ENCODE measurements at places on chromosomes 2 and 18. TPM values are rescaled to one million over a fixed set of nuclear protein-coding genes. Genes with fewer than 3 reads are reported as not detected.

DNA sequence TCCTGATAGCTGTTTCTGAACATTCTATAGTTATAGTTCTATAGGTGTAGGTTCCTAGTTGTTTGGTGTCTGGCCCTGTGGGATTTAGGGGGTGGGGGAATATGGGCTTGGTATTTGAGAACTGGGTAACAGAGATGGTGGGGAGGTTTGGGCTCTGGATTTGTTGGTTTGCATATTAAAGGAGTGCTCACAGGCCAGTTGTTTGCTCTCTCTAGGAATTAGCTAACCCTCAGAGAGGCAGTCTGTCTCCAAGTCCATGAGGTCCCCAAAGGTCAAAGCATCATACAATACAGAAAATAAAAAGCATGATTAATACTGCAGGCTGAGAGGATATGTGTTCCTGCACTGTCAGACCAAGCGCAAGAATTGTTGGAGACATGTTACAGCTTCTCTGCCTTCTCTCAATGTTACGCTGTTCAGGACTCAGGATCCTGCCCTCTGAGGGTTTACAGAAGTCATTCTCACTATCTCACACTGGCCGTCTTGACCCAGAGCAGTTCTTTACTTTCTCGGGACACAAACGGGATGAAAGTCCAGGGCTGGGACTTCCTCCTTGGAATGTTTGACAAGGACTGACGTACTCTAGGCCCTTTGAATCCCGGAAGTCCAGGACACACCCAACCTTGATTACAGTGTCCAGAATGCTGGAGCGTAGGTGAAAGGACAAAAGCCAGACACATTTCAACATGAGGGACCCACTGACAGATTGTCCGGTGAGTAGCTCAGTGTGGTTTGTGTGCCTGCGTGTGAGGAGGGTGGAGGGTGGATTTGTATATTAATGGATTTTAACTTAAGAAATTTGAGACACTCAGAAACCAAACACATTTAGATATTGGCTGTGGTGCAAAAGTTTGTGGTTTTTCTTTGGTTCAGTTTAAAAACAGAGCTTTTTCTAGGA, at the start of gene NOSTRIN:
Gene NOSTRIN, plus strand, starts transcription at position 677 of the 898 bp plus-strand sequence. Its CDS starts 10 bp downstream, at position 687.
- no peaks in the 10 kb centered on the region for H3K27me3 ChIP-seq
- H3K27ac ChIP-seq = peak within 1 kb of the TSS; percentile 73
- peaks cover 10% of the 10 kb centered on the region for H3K4me1 ChIP-seq

DNA sequence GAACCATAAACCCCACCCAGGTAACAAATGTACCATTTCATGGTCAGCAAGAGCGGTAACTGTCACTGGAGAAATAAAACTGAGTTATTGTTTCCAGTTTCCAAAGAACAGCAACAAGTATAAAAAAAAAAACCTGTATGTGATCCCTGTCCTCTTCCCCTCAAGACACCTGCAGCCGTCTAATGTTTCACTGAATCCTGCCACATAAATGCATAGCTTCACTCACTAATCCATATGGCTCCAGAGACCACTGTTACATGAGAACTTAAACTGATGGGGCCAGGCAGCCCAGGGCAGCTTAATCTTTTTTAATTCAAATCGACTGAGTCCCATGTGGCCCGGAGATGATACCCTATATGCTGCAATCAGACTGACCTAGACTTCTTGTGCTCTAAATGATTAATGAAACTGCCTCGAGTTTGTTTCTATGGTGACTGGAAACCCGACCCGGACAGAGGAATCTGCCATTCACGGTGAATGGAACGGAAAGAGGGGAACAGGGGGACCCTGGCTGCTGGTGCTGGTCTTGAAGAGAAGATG, 60.9 kb upstream of the SIX2 start:
- H3K4me1 ChIP-seq = no peaks in the 10 kb centered on the region
- no peak for DNase-seq
- no peaks in the 10 kb centered on the region for H3K36me3 ChIP-seq
- no peak overlapping the region for H3K27ac ChIP-seq
- no peaks in the 10 kb centered on the region for H3K27me3 ChIP-seq

- H3K4me3 ChIP-seq = no peak overlapping the region
- no peaks in the 10 kb centered on the region for H3K36me3 ChIP-seq
These were observed 36.3 kb upstream of the UGP2 start for GRCh38 chr2:63805412-63805811.

The TPGS2 gene
- total RNA-seq = 71.4 TPM

The TCF23 gene
- total RNA-seq = 0.20 TPM

The REG3A gene
- not detected for total RNA-seq

- DNase-seq = no peak
- peaks cover 2% of the 10 kb centered on the region for H3K4me1 ChIP-seq
- no peaks in the 10 kb centered on the region for H3K36me3 ChIP-seq
- no peaks in the 10 kb centered on the region for H3K27me3 ChIP-seq
- H3K4me3 ChIP-seq = no peak overlapping the region
- no peak overlapping the region for H3K27ac ChIP-seq
These were observed 51.0 kb downstream of the SF3B1 start for GRCh38 chr2:197383825-197384224.

GRCh38 chr2:18684206-18685038, 95.1 kb upstream of the NT5C1B start:
- no peak overlapping the region for H3K27ac ChIP-seq
- DNase-seq = no peak
- no peaks in the 10 kb centered on the region for H3K4me1 ChIP-seq
- H3K36me3 ChIP-seq = no peaks in the 10 kb centered on the region
- no peaks in the 10 kb centered on the region for H3K27me3 ChIP-seq

DNA sequence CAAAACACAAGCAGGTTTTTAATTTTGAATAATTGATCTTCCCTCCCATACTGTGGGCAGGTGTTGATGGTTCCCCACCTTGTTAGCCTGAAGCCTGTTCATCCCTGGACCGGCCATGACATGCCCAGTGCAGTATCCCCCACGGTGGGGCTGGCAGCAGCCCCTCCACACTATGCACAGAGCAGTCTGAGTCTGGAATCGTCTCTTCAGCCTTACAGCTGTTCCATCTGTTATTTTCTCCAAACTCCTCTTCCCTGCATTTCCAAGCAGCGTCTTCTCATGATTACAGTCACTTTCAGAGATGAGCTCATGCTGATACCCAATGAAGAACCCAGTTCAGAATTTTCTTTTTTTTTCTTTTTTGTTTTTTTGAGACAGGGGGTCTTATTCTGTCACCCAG, 68.2 kb downstream of the ADI1 start:
- H3K27ac ChIP-seq = no peak overlapping the region
- H3K4me1 ChIP-seq = no peaks in the 10 kb centered on the region
- no peak for DNase-seq
- H3K4me3 ChIP-seq = no peak overlapping the region
- H3K27me3 ChIP-seq = no peaks in the 10 kb centered on the region

The NOL4 gene
- total RNA-seq = not detected

DNA sequence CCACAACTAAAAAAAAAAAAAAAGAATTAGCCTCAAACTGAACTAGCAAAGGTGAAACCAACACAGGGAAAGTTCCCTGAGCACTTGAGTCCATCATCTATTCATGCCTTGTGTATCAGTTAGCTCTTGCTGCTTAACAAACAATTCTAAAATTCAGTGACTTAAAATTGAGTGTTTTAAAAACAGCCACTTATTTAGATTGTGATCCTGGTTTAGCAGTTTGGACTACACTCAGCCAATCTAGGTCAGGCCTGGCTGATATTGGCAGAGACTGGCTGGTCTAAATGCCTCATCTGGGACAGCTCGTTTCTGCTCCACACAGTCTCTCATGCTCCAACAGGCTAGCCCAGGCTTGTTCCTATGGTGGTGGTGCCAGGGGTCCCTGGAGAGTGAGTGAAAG, 247.9 kb downstream of the ATAD2B start:
- H3K27me3 ChIP-seq = no peaks in the 10 kb centered on the region
- DNase-seq = no peak
- no peak overlapping the region for H3K27ac ChIP-seq
- no peaks in the 10 kb centered on the region for H3K4me1 ChIP-seq
- H3K36me3 ChIP-seq = no peaks in the 10 kb centered on the region

DNA sequence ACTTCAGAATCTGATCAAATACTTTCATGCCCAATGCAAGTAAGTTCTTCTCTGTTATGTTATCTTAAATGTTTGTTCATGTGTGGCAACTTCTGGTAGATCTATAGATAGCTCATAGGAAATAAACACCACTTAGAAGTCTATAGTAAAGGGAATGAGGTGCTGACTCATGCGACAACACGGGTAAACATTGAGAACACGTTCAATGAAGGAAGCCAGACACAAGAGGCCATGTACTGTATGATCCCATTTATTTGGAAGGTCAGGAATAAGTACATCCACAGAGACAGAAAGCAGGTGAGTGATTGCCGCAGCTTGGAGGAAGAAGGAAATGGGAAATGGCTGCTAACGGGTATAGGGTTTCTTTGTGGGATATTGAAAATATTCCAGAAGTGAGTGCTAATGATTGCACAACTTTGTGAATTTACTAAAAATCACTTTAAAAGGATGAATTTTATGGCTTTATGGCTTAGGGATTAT, 95.4 kb downstream of the ITGB1BP1 start:
- no peak overlapping the region for H3K4me3 ChIP-seq
- H3K27ac ChIP-seq = no peak overlapping the region
- peaks cover 9% of the 10 kb centered on the region for H3K36me3 ChIP-seq
- no peak for DNase-seq

- peaks cover 18% of the 10 kb centered on the region for H3K4me1 ChIP-seq
- H3K36me3 ChIP-seq = no peaks in the 10 kb centered on the region
- DNase-seq = no peak
- H3K27ac ChIP-seq = no peak overlapping the region
- H3K27me3 ChIP-seq = no peaks in the 10 kb centered on the region
These were observed 671.9 kb downstream of the IRS1 start for GRCh38 chr2:226127682-226128081.

GRCh38 chr2:190970873-190971506, 43.0 kb downstream of the STAT1 start:
- no peak for DNase-seq
- no peak overlapping the region for H3K4me3 ChIP-seq
- peaks cover 13% of the 10 kb centered on the region for H3K4me1 ChIP-seq
- H3K36me3 ChIP-seq = peaks cover 61% of the 10 kb centered on the region

DNA sequence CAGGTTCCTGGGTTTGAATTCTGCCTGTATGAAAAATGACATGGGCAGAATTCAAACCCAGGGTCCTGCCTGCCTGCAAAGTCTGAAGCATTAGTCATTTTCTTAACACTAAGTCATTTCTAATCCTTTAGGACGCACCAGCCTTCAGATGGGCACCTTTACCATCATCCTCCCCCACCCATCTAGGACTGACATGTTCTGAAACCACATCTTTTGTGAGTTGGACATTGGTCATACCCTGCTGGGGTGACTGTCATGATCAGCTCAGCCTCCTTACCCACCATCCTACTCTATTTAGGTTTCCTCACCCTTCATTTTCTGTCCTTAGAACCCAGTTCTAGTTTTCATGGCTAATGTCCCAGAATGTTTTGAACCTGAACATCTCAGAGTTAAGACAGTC, 104.9 kb downstream of the TRIB2 start:
- H3K36me3 ChIP-seq = no peaks in the 10 kb centered on the region
- peaks cover 48% of the 10 kb centered on the region for H3K4me1 ChIP-seq
- DNase-seq = no peak
- H3K27ac ChIP-seq = no peak overlapping the region
- H3K4me3 ChIP-seq = no peak overlapping the region

DNA sequence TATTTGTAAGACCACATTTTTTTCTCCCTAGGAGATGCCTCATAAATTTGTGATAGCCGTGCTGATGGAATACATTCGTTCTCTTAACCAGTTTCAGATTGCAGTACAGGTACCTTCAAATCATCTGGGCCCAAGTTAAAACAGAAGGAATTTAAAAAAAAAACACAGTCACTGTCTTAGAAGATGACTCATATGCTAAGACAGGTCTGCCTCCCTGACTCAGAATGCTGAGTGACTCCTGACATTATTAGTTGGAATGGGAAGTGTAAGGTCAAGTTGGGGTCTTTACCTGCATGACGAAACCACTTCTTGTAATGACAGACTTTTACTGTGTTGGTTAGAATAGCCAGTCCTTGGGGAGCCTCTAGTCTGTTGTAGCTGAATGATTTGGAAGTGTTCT, 26.3 kb downstream of the RMC1 start:
- H3K27ac ChIP-seq = no peak overlapping the region
- H3K27me3 ChIP-seq = no peaks in the 10 kb centered on the region
- H3K36me3 ChIP-seq = peaks cover 97% of the 10 kb centered on the region
- H3K4me1 ChIP-seq = no peaks in the 10 kb centered on the region

- H3K27ac ChIP-seq = no peak overlapping the region
- no peak for DNase-seq
- H3K4me1 ChIP-seq = no peaks in the 10 kb centered on the region
- H3K27me3 ChIP-seq = no peaks in the 10 kb centered on the region
These were observed 571.5 kb downstream of the STK39 start for GRCh38 chr2:167675906-167676305.

DNA sequence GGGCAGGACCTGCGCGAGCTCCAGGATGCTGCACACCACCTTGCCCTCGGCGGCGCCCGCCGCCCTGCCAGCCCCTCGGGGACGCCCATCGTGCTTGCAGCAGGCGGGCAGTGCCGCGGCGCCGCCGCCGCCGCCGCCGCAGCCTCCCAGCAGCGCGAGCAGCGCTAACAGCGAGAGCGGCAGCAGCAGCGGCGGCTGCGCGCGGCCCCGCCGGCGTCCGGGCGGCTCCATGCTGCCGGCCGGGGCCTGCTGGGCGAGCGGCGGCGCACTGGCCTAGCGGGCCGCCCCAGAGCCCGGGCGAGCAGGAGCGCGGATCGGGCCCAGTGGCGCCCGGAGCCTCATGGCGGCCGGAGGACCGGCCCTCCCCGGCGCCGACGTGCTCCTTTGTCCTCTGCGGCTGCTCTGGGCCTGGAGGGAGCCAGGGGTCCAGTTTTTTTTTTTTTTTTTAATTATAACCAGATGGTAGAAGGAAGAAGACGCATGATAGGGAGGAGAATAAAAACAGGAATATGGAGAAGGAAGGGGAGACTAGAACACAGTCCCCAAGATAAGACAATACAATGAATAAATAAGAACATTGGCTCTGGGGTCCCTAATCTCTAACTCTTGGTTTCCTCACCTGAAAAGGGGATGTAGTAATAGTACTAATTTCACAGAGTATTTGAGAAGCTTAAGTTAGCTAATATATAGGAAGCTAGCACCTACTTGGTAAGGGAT, 17.1 kb upstream of the ANKRD62 start:
- H3K36me3 ChIP-seq = no peaks in the 10 kb centered on the region
- no peaks in the 10 kb centered on the region for H3K4me1 ChIP-seq
- DNase-seq = peak; percentile 88
- no peaks in the 10 kb centered on the region for H3K27me3 ChIP-seq
- H3K27ac ChIP-seq = no peak overlapping the region
- peak overlapping the region; percentile 39 for H3K4me3 ChIP-seq

The ANO7 gene
- 1.2 TPM for total RNA-seq

DNA sequence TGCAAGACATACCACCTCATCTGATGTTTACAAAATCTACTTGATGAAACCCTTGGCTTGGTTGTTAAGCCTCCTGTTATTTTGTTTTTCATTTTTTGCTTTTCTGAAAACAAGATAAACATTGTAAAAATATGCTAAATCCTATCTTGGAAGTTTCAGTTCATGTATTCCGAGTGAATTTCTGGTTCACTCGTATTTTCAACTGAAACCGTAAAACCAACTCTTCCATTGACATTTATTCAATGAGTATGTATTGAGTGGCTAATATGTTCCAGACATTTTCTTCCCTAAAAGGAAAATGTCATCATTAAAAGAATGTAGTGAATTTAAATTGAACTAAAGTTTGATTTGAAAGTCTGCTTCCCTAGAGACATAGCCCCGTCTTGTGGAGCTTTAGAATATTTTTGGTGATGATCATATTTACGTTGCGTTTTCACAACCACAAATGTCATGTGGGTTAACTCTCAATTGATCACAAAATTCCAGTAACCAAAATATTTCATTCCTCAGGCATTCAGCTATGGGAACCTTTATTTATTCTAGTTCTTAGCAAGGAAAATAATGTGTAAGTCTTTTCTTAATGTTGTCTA, 204.2 kb downstream of the MBD2 start:
- no peaks in the 10 kb centered on the region for H3K27me3 ChIP-seq
- H3K4me3 ChIP-seq = no peak overlapping the region
- H3K4me1 ChIP-seq = no peaks in the 10 kb centered on the region
